ENCODE measurements at places on chromosomes 7 and 10.

- no peak for DNase-seq
These were observed 38.8 kb upstream of the EN2 start for GRCh38 chr7:155418941-155419755.

GRCh38 chr10:13376746-13377145 lies 28.7 kb upstream of the SEPHS1 start:
- no peak for DNase-seq

GRCh38 chr7:74039337-74039736 lies 11.4 kb downstream of the ELN start:
- no peak for DNase-seq

DNA sequence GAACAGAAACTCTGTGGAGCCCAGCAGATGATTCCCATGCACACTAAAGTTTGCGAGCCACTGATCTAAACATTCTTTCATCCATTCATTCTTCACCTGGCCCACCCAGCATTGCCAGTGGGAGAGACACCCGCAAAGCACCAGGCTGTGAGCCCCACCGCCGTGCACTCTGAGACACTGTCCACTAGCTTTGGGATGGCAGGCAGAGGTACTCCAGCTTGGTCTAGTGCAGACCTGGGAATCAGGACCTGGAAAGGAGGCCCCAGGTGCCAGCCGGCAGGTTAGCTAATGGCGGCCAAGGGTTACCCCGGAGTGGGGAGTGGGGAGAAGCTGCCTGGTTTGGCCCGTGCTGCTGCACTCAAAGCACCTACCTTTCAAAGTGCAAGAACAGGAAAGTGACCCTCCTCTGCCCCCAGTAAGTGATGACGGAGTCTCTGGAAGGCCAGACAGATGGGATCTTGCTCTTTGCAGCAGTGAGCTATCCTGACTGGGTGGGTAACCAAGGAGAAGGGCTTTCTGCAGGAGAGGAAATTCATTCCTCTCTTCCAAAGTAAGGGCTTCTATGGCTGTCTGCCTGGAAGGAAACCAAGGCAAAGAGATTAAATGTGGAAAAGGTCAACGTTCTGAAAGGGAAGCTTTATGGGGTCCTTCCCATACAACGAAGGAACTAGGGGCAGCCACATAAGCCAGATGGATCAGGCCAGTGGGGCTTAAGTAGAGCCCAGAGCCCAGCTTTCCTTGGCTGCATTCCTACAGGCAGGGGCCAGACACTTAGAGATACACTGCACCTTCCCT lies 74.2 kb upstream of the LRRC4 start:
- no peak for DNase-seq

DNA sequence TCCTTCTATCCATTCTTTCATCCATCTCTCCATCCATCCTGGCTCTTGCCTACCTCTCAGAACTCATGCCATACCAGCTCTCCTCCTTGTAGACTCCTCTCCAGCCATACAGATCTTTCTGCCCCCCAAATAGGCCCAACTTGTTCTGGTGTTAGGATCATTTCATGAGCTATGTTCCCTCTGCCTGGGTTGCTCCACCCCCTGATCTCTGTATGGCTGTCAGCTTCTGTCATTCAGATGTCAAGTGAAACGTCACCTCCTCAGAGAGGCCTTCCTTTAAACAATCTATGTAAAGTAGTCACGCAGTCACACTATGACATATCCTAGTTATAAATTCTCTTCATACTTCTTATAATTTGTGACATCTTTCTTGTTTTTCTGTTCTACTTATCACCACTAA lies 42.3 kb upstream of the PNLIPRP3 start:
- no peak for DNase-seq

GRCh38 chr7:298375-298702 lies 8.4 kb downstream of the FOXL3 start:
- DNase-seq = no peak
